Putamen (tissue), 1 donor: ENCODE measurements at places on chromosomes 1 and 21.

DNA sequence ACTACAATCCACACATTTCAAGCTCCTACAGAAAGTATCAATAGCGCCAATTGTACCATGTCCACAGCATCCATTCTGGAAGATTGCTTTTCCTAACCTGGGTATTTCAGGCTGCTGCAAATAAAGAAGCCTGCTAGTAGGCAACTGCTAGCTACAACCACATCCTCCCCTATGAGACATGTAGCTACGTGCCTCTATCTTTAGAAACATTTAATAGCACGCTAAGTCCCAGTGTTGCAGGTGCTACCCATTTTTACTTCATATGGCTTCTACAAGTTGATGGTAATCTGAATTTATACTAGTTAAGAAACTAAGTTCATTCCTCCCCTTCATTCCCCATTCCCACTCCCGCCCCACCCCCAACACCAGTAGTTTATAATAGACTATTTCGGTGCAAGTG lies 7.4 kb upstream of the AMPD1 start:
- DNase-seq = no peak

DNA sequence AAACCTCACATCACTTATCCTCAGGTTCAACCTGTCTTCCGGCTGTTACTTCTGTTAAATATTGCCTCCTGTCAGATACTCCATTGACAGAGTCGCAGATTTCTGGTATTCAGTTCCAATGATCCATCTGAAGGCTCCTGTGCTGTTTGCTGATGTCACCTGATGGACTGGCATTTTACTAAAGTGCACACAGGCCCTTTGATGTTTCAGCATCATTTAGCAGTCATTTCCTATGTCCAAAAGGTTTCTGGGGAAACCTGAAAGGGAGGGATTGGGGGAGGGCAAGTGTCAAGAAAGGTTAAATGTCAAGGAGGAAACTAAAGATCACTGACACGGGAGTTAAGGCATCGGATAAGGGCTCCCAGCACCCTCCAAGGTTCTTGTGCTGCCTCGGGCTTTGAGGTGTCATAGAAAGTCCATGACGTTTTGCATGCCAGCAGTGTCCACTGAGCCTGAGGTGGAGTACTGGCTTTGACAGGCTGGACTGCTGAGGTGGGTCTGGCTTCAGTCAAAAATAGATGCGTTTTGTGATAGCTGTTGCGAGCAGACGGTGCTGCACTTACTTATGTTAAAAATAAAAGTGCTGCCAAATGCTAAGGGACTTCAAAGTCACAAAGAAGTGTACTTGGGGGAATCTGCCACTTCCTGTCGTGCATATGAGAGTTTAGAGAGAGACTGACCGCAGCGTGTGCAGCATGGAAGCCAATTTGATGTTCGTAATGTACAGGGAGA lies 30.8 kb downstream of the XCL2 start:
- DNase-seq = no peak

DNA sequence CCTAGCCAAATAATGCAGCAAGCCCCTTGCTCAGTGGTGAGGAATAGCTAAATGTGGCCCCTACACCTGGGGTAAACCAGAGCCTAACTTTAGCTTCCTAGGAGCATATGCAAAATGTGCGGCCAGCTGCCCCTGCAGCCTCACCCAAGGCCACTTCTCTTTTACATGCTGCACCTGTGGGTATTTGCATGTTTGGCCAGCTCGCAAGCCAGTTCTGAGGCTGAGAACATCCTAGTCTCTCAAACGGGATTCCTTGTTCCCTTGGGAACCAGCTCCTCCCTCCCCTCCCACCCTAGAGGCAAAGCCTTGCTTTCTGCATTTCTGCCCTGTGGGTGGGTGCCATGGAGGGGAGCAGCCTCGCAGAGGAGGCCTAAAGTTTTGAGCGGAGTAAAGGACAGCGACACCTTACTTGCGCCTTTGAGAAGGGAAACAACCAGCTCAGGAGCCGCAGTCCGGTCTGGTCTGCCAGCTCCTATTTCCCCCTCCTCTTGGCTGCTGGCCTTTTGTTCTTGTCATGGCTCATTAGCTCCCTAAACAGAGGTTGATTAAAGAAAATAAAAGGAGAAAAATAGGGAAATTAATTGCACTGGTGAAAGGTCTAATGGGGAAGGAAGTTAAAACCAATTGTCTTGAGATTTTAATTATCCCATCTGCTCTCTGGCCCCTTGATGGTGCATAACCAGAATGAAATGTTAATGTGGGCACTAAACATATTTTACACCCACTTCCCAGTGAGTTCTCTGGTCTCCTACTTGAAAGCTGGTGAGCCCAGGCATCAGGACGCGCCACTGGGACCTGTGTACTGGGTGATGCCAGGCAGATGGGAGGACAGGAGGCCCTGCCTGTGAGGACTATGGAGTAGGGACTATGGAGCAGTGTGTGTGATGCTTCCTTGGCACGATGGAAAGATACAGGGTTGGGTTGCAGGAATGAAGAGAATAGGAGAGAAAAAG lies 68.7 kb downstream of the TEX35 start:
- no peak for DNase-seq

DNA sequence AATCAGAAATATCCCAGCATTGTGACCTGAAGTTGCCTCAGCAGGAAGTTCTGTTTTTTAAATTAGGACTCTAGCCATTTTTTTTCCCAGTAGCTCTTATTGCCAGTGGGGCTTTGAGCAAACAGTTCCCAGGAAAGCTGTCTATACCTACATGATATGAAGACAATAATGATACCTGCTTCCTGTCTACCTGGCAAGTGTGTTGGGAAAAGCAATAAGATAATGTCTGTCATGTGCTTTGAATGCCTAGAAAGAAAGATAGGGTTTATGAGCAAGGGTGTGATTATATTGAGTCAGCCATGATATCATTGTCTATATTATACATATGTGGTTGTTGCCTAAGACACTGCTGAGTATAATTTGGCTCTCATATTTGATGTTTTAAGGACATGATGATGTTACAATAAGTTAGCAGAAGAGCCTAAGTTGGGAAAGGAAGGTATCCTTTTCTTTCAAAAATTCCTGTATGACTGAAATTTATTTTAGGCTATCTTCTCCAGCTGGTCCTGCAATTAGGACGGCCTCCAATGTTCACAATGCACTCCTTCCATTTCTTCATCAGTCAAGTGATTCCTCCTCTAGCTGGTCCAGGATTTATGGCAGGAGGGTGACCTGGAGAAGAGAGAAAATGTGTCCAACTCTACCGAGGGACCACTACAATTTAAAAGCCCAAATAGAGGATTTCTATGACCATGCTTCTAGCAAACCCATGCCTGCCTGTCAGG lies 99.6 kb upstream of the CDC42BPA start:
- no peak for DNase-seq

DNA sequence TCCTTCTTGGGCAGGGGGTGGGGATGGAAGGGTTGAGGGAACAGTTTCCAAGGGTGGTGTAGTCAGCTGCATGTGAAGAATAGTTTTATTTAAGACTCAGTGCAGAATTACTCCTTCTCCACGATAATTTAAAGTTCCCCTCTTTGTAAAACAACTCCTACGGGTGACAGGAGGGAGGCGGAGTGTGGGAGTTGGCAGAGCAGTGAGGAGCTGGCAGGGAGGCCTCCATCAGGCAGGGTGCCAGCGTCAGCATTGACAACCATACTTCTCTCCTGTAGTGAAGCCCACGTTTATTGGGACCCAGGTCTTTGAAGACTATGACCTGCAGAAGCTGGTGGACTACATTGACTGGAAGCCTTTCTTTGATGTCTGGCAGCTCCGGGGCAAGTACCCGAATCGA lies 93.8 kb downstream of the MTR start:
- peak; percentile 81 for DNase-seq

GRCh38 chr1:20223551-20224419 lies 37.5 kb upstream of the PLA2G2C start:
- DNase-seq = no peak

GRCh38 chr21:43193651-43194302 lies 25.0 kb downstream of the CRYAA start:
- DNase-seq = no peak

DNA sequence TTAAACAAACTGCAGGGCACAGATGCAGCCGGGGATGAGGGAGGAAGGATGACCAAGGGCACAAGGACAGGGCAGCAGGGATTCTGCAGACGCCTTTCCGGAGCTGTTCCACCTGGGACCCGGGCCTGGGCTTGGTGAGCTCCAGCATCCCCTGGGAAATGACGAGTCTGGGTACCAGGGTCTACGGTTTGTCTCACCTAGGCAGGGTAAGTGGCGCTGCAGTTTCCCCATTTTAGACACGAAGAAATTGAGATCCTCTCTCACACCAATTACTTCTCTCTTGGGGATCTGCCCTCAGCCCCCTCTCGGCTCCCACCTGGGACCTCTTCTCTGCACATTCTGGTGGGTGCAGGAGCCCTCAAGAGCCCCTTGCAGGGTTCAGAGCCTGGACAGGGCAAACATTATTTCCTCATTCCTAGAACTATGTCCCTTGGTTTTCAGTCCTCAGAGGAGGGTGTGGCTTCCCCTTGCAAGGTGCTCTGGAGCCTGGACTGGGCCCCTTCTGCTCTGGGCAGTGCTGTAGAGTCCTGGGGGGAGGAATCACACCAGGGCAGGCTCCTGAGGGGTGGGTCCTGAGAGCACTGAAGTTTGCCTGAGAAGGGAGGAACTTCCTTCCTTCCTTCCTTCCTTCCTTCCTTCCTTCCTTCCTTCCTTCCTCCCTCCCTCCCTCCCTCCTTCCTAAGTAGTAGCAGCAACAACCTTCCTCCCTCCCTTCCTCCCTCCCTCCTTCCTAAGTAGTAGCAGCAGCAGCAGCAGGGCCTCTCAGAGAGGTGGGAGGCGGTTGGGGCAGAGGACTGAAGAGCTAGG lies 16.0 kb downstream of the RAP1GAP start:
- DNase-seq = no peak

- peak; percentile 38 for DNase-seq
Observed at GRCh38 chr1:103525114-103525606, 339 bp upstream of the RNPC3 start.

DNA sequence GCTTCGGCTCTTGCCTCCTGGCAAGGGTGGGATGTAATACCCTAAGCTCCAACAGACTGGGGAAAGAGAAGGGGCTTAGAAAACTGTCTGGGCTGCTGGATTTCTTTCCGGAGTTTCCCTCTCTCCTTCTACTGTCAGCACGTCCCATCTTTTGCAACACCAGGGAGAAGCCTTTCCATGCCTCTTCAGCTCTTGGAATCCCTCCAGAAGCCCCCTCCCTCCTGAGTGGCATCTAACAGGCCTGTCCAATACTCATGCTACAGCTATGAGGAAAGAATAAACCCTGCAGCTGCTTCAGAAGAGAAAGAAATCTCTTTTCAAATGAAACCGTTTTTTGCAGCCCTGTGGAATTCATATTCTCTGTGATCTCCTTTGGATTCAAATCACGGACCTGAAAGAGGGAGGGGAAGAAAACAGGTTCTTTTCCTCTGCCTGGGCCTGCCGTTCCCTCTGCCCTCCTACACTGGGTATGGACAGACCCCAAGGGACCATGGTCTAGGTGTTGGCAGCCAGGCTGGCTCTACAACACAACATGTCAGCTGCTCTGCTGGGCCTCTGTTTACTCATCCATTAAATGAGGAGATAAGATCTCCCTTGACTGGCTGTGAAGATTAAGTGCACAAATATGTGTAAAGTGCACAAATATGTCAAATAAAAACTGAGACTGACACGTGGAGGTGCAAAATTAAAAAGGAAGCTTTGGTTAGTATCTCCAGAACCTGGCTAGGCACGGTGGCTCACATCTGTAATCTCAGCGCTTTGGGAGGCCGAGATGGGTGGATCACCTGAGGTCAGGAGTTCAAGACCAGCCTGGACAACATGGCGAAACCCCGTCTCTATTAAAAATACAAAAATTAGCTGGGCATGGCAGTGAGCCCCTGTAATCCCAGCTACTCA lies 6.0 kb upstream of the CAPN2 start:
- DNase-seq = no peak

DNA sequence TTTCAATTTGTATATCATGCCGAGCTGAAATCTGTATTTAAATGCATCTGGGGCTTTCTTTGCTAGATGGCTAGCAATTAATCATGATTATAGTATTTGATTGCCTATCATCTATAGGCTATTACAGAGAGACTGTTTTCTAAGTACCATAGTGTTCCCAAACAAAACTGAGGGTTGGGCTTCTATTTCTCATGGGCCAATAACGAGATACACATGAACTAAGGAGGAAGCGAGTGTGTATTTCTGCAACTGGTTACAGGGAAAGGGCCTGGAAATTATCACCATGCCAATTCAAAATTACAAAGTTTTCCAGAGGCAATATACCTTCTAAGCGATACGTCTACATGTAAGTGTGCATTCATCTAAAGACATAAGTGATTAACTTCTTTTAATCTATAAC lies 744.5 kb upstream of the BRINP3 start:
- no peak for DNase-seq

DNA sequence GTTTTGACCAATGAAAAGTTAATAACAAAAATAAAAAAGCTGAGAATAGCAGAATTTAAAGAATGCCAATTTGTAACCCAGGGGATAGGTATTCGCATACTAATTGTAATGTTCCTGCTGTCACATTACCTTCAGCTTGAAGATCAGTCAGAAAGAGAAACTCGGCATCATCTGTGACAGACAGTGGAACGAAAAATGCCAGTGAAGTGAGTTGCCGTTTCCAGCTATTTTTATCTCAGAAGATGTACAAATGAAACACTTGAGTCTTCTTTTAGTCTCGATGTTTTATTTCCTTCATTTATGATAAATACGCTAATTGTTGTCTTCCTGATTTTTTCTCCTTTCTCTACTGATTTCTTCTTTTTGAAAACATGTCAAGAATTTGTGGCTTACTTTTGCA lies 26.1 kb downstream of the RGS21 start:
- DNase-seq = no peak

GRCh38 chr1:220873087-220873486 lies 6.2 kb upstream of the HLX start:
- DNase-seq = no peak

DNA sequence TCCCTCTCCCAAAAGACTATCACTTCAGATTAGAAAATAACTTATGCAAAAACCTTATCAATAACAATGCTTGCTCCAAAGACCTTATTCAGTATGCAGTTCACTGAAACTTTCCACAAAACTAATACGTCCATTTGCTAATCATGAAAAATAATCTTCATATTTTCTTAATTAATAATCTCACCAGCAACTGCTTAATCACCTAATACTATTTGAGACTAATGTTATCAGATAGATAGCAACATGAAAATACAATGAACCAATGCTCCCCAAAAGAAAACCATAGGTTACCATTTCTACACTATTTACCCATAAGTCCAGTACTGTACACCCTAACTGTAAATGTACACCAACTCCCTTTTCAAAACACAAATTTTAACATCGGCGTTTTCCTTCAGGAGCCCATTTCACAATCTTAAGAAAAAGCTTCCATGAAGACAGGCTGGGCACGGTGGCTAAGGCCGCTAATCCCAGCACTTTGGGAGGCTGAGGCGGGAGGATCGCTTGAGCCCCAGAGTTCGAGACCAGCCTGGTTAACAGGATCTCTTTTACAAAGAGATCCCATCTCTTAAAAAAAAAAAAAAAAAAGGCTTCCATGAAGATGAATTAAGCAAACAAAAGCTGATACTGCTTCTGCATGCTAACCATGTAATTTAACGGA lies 1.7 kb downstream of the GNB1 start:
- no peak for DNase-seq
